Activated naive CD4-positive, alpha-beta T cell treated with anti-CD3 and anti-CD28 coated beads, Interleukin-2, amount 10 ng/mL, durations not matched to agents 5 hours and 36 hours (primary cell): ENCODE measurements at places on chromosomes 2 and 18. TPM values are rescaled to one million over a fixed set of nuclear protein-coding genes. Genes with fewer than 3 reads are reported as not detected.

Gene HRH4
- not detected for total RNA-seq

Gene IL1RN
- 0.25 TPM for total RNA-seq

Gene TTL
- 29.5 TPM for total RNA-seq

Gene CD302
- total RNA-seq, result 0.50 TPM
